ENCODE measurements at places on chromosomes 2 and 18.
A peak's percentile ranks its signal among the peaks of the same experiment; 100 is the strongest.

DNA sequence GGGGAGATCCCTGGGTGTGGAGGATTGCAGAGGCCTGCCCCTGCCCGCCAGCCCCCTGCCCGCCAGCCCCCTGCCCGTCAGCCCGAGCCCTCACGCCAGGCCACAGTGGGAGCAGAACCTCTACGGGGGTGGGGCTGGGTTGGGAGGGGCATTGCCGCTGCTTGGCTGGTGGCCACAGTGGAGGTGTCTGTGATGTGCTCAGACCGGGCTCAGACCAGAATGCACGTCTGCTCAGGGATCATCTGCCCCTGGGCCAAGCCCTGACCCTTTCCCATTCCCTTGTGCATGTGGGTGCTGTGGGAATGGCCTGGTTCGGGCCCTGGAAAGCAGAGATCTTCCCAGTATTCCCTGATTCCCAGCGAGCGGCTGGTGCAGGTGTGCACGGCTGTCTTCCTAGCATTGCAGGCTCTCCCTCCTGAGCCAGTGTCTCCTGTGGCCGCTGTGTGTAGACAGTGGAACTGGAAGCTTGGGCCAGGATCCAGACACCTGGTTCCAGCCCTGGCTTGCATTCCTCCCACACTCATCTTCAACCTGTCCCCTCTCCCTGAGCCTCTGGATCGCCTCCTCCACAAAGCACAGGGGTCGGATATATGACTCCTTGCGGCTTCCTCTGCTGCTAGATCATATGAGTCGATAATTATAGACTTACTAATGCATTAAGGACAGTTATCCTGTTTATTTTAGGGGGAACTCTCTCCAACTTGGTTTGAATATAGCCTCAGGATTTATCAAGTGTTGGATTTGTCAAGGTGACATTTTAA lies 161.6 kb downstream of the LDLRAD4 start:
- no peak for DNase-seq

DNA sequence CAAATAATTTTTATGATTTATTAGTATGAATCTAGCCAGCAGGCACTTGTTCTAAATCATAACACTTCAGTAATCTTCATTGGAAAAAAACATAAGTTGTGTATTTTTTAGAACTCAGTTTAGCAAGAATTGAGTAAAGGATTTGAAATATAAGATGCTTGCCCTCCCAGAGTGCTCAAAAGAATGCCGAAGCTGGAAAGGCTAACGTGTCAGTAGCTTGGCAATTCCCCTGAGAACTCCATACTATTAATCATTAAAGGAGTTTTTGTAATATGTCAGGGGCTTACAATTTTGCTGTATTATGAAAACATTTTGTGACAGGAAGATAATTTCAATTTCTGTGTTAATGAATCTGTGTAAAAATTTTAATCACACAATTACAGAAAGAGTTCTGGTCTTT lies 122.7 kb downstream of the GULP1 start:
- DNase-seq = peak; percentile 78

DNA sequence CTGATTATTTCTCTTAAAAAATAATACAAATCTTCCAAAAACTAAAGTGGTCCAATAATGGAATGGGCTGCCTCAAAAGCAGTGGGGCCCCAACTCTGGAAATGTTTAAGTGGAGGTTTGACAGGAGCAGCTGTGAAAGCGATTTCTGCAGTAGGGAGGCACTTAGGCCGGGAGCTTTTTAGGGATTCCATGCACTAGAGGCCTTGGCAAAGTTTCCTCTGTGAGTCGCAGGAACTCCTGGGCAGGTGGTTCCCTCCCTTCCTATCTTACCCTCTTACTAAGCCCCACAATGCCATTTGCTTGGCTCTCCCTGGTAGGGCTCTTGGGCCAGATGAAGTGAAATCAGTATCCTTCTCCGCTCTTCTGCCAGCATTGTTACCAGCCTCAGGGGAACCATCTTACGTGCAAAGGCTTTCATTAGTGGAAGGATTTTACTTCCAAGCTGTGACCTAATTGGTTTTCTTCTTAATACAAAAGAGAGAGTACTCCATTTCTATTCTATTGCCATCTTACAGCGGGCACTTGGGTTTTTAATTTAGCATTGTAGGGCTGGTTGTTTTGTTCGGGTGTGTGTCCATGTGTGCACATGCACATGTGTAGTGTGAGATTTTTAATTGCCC lies 34.3 kb upstream of the C18orf32 start:
- DNase-seq = no peak

- no peak for DNase-seq
Measured at GRCh38 chr2:143754742-143755141, 625.5 kb downstream of the ARHGAP15 start.

DNA sequence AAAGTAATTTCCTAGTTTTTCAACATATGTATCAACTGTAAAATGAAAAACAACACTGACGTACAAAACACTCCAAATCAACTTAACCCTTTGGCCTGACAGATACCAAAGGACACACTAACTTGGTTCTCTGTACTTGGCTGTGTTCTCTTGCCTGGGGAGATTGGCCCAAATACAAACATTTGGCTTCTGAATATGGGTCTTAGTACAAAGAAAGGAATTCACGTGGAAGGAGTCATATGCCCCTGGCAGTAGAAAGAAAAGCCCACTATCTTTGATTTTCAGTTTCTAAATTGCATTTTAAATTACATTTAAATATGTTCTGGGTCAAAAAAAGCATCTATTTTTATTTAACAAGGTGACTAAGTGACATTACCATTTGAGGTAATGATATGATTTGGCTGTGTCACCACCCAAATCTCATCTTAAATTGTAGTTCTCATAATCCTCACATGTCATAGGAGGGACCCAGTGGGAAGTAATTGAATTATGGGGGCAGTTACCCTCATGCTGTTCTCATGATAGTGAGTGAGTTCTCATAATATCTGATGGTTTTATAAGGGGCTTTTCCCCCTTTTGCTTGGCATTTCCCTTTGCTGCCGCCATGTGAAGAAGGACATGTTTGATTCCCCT lies 153.6 kb upstream of the CCDC195 start:
- DNase-seq = peak; percentile 94

GRCh38 chr2:28394331-28394877 lies 1.7 kb downstream of the FOSL2 start:
- peak; percentile 57 for DNase-seq

DNA sequence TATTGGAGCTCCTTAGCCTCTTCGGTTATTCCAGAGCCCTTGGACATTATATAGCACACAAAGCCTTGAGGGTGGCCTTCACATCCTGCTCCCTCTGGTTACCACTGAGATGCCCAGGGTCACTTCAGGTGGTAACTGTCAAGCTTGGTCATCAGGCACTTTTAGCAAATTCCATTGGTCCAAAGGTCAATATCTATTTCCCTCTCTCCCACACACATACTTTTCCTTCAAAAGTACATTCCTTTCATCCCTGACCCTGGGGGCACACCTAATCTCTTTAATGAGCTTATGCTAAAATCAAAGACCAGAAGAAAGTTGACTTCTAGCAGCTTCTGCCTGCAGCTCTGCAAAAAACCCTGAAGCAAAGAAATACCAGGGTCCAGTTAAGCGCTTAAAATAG lies 172.0 kb upstream of the NRP2 start:
- DNase-seq = no peak

GRCh38 chr2:104091894-104092293 lies 762.0 kb upstream of the POU3F3 start:
- no peak for DNase-seq

- no peak for DNase-seq
Measured at GRCh38 chr2:86297382-86298147, 39.9 kb downstream of the REEP1 start.

DNA sequence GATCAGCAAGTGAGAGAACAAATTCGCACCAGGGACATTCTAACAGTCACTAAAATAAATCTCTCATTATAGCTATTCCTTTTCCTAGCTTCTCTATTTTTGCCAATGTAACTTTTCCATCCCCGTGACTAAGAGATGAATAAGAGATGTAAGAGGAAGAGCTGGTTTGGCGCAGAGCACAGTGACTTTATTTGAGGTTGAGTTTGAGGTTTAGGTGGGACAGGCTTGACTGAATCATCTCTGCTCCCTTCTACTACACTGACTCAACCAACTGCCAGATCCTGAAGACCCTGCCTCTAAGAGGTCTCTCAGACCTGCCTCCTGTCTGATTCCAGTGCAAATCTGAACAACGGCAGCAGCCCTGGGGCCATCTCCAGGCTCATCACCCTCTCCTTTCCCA lies 28.0 kb downstream of the RFX8 start:
- DNase-seq = peak; percentile 61

DNA sequence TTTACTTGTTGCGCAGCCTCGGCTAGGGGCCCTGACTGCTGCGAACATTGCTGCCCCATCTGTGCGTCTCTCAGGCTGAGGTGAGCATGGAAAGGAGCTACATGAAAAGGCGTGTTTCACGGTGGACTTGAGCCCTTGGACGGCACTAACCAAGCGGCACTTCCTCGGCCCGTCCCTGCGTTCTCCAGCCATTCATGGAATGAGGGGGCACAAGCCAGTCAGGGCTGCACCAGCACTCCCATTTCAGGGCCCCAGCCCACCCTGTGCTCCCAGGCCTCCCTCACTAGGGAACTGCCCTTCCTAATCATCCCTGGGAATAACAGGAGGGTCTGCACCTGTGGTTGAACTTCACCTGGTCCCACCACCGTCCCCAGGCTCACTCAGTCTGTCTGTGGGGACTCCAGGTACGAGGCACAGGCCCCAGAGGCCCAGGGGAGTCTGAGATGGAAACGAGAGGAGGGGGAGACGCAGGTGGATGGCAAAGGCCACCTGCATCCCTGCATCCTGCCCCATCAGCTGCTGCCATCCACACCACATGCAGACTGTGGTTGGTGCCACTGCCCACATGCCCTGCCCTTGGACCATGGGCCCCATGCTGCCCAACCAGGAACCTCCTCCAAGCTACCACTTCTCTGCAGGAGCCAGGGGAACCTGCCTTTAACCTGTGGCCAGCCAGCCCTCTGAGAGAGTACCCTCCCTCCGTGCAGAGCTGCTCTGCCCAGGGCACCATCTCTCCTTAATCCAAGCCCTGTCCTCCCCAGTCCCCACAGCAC lies 99.7 kb downstream of the EIPR1 start:
- no peak for DNase-seq
